ENCODE measurements at places on chromosomes 3 and 15.

DNA sequence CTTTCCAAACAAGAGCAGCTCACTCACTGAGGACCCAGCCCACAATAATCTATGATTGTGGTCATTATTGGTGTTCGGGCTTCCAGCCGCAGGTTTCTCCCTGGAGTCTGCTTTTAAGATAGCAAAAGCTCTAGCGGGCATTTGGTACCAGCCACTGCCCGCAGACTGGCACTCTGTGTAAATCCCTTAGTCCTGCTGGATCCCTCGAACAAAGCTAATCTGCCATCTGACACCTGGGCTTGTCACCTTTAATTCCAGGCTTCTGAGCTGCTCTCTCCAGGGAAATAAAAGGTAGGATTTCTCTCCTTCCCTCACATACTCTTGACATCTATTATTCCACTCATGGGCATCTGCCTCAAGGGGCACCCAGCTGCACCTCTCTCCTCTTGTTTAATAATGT is 158.7 kb downstream of the PDCD6IP start:
- DNase-seq = no peak

DNA sequence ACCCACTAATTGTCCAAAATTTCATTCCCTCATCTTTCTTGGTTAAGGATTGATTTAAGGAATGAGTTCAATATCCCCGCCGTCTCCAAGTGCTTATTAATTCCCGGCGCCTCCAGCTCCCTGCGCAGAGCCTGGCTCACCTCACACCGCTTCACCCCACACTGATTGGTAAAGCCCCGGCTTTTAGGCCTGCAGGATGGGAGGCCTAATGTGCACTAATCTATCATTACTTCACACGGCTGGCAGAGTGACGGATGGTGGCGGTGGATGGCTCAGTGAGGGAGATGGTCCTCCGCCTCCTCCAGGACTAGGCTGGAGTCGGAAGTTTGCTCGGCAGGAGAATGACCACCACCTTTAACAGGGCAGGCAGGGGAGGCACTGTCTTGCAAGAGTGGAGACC is 81.7 kb downstream of the MEGF11 start:
- no peak for DNase-seq

GRCh38 chr3:99407257-99407656 is 231.1 kb upstream of the COL8A1 start:
- DNase-seq = no peak

DNA sequence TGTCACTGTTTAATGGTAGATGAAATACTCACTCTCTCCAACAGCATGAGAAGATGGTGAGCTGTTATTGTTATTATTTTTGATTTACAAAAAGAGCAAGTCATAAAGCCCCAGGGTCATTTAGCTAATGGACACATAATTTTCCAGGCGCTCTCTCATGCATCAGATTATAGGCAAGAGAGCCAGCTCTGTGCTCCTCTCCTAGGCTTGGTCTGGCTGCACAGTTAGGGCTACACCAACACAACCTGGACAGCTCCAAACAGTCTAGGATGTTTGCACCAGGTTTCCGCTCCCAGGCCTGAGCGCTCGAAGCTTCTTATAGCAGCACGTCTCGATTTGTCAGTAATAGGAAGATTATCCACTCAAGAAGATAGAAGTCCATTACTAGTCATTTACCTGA is 123.7 kb downstream of the FAM43A start:
- DNase-seq = no peak

DNA sequence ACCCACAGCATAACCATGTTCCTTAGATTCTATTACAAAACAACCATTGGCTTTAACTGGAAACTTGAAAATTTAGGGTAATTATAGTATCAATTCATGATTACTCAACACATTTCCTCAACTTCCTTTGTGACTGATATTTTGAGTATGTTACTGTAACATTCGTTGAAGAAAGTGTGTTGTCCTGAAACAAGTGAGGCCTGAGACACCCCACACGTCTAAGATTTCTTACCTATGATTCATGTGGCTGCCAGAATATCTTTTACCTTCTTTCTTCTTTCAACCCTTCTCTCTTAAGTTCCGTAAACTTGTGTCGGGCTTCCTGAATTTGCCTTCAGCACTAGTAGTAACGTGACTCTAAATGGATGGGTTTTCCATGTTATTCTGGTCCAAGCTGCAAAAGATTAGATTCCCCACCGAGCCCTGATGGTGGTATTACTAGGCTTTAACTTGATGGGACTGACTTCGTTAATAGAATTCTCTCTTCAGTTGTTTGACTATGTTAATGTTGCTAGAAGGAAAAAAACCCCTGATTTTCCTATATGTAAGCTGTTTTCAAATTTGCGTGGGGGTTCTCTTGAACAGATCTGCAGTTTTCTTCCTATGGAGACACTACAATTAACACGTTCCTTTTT is 296.0 kb upstream of the ICE2 start:
- no peak for DNase-seq

- no peak for DNase-seq
These were observed 90.8 kb upstream of the PFN2 start for GRCh38 chr3:150061288-150062024.

DNA sequence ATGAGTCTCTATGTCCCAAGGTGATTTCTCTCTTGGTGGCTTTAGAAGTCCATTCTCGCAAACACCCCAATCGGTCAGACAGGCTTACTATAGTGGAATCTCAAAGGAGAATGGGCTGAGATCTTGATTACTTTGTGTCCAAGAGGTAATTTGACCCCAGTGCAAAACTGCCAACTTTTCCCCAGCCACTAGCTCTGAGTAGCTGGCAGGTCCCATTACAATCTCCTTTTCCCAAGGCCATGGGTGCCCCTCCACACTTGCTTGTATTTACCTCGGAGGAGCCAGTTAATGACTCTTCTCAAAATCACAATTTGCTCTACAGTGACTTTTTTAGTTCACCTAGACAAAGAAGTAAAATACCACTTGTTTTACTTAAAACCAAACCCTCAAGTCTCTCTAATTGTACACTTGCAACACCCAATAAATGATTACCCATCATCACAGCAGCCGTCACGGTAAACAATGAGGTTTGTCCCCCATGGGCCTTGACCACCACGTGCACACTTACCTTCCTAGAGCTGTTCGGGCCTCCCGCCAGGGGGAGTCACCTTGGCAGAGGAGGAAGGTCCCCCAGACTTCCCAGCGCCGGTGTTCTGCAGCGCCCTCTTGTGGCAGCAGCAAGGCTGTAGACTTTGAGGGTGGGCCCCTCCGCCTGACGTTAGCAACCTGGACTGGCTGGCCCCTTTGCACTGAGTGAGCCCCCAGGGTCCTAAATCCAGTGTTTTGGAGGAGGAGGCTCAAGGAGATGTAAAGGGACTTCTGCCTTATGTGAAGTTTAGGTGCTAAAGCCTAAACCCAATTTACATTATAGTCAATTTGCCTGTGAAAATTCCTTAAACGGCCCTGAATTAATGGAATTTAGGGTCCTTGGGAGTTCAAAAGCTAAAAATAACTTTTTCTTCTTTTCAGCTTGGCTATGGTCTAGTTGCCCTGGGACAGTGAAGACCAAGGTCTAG is 18.7 kb upstream of the HDAC11 start:
- DNase-seq = peak; percentile 79

- DNase-seq = no peak
These were observed 158.7 kb upstream of the SLCO3A1 start for GRCh38 chr15:91694831-91695210.

DNA sequence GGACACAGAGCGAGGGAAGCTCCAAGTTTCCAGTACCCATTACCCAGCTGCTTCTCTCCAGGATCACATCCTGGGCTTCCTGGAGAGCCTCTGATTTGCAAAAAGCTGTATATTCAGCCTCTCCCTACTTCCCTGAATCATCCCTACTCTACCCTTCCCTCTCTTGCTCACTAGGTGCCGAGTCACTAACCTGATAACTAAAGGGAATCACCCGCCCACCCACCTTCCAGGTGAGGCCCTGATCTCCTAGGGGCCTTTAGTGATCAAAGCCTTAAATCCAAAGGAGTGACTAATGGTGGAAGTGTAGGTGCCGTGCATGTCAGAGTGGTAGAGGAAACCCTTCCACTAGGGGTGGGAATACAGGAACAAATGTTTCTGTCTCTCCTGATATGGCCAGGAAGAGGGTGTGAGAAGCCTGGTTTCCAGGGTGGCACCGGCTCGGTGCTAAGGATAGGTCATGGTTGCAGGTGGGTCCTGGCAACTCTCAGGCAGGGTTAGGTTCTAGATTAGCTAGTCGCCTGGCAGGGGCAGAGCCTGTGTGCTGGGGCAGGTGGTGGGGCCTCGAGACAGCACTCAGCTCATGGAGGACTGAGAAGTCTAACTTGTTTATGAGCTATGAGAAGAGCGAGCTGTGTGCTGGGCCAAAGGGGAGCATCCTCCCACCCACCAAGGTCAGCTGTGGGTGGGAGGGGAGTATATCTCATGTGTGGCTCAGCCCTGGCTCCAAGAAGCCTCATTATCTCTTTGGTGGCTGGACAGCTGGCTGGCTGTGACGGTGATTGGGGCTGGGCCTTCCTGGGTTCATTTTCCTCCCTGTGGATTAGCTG is 10.1 kb downstream of the SEMA7A start:
- DNase-seq = no peak

DNA sequence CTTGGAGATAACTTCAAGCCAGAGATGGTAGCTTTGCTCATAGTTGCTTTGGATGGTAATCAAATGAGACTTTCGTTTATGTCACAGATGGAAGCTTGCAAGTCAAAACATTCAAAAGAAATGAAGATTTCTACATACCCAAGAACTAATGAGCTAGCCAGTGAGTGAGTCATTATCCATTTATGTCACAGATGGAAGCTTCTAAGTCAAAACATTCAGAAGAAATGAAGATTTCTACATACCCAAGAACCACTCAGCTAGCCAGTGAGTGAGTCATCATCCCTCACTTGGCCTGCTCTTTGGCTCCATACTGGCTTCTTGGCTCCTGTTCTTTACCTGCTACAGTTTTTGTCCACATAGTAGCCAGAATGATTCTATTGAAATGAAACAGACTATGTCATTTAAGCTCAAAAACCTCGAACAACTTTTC is 559.8 kb upstream of the CBLB start:
- no peak for DNase-seq

GRCh38 chr3:535566-536416 is 339.2 kb downstream of the CHL1 start:
- DNase-seq = no peak

DNA sequence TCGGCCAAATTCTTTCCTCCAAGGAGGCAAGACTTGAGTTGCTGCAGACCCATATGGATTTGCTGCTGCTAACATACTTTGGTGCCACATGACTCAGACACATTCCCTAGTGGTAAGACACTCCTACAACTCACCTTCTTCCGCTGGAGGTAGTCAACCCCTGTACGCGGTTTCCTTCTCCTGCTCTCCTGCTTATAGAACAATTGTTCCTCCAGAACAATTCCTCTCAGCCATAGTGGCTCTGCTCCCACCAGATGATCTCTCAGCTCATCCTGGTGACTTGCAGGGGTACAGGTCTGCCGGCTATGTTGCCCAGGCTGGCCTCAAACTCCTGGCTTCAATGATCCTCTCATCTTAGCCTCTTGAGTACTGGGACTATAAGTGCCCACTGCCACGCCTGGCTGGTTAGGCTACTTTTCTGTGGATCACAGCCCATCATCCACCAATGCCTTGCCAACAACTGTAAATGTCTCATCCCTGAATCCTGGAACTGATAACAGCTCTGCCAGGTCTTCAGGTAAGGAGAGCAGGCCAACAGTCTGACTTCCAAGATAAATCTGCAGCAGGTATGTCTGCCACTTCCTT is 2.4 kb upstream of the CXCR6 start:
- no peak for DNase-seq

GRCh38 chr3:13570391-13571194 is 21.7 kb downstream of the FBLN2 start:
- no peak for DNase-seq

- no peak for DNase-seq
These were observed 75.4 kb downstream of the PFN2 start for GRCh38 chr3:149895339-149895738.

DNA sequence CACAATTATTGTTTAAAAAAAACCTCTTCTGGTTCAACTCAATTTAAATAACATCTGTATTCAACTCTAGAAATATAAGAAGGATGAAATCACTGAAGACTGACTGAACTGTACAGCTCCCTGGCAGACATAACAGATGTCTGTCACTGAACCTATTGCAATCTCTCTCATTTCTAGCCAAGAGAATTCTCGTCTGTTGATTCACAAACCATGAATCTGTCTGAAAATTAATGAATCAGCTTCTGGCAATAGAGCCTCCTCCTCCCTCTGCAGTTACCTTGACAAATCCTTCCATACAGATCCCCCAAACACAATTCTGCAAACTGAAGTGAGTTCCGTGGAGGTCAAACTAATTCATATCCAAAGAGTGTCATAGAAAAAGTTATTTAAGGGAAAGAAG is 561.4 kb downstream of the PYDC2 start:
- no peak for DNase-seq

DNA sequence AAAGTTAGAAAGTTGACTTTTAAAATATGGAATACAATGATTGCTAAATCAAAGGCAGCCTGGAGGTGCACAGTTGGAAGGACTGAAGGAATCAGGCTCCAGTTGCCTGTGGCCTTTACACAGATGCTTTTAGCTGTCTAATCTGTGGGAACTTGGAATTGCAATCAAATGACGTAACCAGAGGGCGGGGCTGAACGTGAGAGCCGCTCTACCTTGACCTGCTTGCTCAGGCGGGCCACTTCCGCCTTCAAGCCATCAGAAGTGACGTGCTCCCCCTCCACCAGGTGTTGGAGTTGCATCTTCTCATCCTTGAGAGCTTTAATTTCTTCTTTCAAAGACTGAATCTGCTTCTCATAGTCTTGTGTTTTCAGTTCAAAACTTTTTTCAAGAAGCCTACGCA is 37.7 kb upstream of the GNB5 start:
- no peak for DNase-seq

DNA sequence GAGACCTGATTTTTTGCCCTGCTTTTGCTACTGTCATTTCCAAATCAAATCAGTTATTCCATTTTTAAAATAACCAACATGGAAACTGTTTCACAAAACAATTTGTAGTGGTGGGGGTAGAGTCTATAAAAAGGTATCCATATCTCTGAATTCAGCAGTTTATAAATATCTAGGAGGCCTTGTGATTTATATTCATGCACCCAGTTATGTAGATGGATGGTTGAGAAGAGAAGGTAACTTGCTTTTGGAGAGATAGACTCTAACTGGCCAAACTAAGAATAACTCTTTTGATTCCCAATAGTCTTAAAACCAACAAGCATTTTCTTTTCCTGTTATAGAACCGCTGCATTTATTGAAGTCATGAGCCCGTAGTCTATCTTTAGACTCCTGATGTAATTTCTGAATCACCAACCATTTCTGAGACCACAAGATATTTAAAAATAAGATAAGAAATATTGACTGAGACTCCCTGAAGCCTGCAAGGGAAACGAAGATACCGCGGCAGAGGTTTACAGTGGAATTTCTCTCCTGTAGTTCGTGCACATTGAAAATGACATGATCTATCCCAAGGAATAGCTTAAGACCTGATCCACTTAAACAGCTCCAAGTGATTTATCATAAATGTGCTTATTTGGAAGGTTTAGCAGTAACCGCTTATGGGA is 68.5 kb downstream of the SAMMSON start:
- no peak for DNase-seq

Measured in activated CD4-positive, CD25-positive, alpha-beta regulatory T cell treated with anti-CD3 and anti-CD28 coated beads, Interleukin-2, amount 50 U/mL, for 72 hours (primary cell).